ENCODE measurements at places on chromosomes 1 and 21.

- DNase-seq = peak; percentile 47
Observed at GRCh38 chr1:208029381-208030287, 118.7 kb upstream of the CD34 start.

GRCh38 chr1:91783423-91784170 is 102.4 kb downstream of the TGFBR3 start:
- no peak for DNase-seq

GRCh38 chr1:86233403-86233802 is 76.8 kb upstream of the COL24A1 start:
- no peak for DNase-seq

- peak; percentile 60 for DNase-seq
Observed at GRCh38 chr1:145845514-145846161, at the start of gene NUDT17. NUDT17 (plus strand) TSS chr1:145845630; CDS start chr1:145845641, 11 bp downstream.

DNA sequence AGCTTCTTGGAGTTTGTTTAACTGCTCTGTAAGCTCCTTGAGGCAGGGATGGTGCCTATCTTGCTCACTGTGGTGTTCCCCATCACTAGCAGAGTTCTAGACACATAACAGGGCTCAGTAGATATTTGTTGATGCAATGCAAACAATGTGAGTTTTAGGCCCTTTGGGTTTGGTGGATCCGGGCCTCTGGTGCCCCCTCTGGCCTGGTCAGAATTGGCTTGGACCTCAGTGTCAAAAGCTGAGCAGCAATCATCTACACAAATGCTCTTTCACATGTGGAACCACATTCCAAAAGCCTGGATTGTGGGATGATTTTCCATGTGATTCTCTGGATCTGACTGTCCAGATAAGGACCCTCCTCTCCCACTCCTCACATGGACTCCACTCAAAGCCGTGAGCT is 53.4 kb upstream of the BCAR3 start:
- no peak for DNase-seq

- DNase-seq = no peak
Observed at GRCh38 chr1:204314171-204314892, 45.4 kb downstream of the PLEKHA6 start.

DNA sequence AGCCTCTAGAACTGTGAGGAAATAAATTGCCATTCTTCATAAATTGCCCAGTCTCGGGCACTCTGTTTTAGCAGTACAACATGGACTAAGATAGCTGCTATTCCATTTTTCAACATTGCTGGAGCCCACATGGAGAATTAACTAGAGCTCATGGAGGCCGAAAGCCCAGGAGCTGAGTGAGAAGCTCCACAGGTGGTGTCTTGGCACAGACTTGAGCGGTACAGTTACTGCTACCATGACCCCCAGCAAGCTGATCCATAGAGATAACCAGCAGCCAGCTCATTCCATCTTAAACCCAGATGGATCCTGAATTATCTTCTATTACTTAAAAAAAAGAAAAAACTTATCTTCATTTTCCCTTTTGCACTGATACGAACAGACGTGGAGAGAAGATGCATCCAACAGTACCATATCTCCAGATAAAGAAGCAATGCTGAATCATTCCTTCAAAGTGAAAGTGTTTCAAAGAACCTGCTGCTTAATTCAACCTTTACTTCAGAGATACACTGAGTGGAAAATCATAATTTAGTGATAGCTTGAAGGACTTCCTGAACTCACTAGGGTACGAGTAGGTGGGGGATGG is 115.1 kb downstream of the SETD4 start:
- no peak for DNase-seq

DNA sequence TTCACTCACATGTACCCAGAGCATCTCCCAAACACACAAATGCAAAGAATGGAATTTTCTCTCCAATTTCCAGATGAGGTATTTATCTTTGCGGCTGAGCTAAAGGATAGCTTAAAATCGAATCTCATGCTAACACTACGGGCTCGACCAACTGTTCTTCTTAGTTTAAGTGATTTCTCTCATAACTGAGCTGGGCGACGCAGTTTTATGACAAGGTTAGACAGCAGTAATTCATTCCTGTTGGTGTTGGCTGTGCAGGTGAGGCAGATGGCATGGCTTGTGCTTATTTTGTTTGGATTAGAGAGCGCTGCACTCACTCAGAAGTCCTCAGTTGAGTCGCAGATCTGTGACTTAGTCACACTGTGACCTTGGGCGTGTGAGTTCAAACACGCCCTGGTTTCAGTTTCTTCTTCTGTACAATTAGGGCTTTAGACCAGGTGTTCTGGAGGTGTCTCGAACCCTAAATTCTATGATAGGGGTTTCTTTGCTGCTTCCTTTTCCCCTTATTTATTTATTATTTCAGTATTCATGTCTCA is 41.5 kb upstream of the MRPS6 start:
- DNase-seq = no peak

DNA sequence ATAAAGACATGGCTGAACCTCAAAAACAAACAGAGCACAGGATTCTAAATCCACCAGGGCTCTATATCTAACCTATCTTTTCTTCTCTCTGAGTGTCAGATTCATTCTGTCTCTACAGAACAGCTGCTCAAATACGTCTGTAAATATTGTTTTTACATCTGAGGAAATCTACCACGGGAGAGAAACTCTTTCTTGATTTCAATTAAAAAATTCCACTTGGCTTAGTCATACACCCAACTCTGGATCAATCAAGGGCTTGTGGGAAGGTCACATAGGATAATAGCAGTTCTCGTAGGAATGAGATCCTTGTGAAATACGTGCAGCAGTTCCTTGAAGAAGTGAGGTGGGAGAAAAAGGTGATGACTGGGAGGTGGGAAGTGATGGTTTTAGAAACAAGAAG is 1355.7 kb upstream of the ADGRL2 start:
- DNase-seq = no peak

- DNase-seq = no peak
Observed at GRCh38 chr1:229452956-229453801, 19.3 kb upstream of the ACTA1 start.

DNA sequence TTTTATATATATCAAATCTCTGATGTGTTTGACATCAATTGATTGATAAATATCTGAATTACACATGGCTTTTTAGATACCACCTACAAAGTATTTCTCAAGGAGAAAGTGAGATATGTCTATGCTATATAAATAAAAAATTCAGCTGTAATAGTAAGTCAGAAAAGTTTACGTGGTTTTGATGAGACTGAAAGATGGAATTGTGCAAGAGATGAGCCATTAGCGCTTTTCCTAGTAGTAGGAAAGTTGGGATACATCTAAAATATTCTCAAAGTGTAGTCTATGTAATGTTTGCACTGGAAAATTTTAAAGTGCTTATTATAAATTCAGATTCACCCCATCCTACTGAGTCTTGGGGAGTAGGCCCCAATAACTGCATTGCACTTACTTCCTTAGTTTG is 49.1 kb downstream of the SGIP1 start:
- no peak for DNase-seq

DNA sequence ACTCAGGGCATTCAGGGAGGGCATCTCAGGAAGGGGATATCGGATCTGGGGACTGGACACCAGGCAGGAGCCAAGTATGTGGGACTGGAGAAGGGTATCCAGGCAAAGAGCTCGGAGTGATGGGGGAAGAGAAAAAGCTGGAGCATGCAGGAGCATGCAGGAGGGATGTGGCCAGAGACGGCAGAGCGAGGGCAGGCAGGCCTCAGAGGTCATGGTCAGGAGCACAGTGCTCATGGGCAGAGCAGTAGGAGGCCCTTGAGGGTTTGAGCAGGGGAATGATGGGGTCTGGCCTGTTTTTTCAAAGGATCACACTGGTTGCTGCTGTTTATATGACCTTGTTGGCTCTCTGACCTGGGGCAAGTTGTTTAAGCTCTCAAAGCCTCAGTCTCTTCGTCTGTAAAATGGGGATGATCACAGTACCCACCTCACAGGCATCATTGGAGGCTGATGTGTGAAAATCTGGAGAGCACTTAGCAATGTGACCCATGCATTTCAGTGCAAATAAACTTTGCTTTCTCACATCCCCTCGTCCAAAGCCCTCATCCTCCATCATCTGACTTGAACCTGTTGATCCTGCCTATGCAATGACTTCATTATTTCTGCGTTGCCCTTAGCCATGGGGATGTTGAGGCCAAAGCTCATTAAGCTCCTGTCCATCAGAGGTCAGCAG is 273.1 kb downstream of the MATN1 start:
- no peak for DNase-seq

- DNase-seq = peak; percentile 53
Observed at GRCh38 chr1:168637350-168637991, 61.1 kb downstream of the XCL1 start.

DNA sequence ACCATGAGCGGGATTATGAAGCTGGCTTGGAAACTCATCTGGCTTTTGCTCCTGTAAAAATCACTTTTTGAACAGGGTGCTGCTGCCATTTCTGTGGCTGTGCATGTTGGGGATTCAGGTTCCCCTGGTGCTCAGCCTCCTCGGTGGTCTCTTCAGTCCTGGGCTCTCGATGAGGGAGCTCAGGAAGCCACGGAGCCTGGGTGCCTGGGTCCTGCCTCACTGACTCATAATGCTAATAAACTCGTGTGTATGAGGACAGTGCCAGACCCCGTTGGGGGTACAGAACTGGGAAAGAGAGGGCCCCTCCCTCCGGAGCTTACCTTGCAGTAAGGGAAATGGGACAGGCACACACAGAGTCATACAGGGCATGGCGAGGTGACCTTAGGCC is 5.8 kb downstream of the COQ8A start:
- DNase-seq = no peak

DNA sequence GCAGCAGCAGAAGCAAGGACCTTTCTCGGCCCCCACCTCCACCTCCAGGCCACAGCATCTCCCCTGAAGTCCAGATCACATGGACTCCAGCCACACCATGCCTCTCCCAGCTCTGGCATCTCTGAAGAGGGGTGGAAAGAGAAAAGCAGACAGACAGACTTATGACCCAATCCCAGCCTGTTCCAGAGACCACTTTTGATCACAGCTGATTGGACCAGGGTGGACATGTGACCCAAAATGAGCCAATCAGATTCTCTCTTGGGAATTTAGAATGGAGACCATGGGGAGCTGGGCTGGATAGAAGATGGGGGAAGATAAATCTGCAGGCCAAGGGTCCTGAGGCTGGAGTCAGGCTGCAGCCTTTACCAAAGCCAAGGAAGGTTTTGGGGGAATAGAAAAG is 16.4 kb downstream of the HTR1D start:
- DNase-seq = no peak

GRCh38 chr1:17007121-17007520 is 4.6 kb downstream of the ATP13A2 start:
- DNase-seq = no peak

DNA sequence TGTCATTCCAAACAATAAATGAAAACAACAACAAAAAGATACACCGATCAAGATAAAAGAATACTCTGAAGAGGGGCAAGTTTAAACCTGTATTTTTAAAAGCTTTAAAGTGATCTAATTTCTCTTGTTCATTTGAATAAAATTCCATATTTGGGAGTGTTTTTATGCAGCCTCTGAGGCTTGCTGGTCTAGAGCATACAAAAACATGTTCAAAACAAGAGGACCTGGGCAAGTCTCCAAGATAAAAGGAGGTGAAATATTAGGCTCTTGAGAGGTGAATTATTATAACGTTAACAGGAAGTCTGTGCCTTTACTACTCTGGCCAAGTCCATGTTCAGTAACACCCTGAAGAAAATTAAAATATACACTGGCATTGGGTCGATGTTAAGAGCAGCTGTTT is 20.1 kb downstream of the URB1 start:
- DNase-seq = no peak

- DNase-seq = no peak
Observed at GRCh38 chr1:246104927-246105326, 402.2 kb downstream of the SMYD3 start.

- DNase-seq = no peak
Observed at GRCh38 chr1:86409416-86410021, 13.4 kb upstream of the ODF2L start.

DNA sequence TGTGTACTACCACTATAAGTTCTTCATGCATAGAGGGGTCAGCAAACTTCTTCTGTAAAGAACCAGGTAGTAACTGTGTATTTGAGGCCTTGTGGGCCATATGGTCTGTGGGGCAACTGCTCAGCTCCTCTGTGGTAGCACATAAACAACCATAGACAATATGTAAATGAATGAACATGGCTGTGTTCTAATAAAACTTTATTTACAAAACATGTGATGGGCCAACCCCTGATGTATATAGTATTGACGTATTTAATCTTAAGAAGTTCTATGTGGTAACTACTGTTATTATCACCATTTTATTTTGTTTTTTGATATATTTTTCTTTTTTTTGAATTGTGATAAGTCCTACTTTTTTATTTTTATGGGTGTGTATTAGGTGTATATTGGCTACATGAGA is 15.4 kb downstream of the TRAF5 start:
- no peak for DNase-seq

DNA sequence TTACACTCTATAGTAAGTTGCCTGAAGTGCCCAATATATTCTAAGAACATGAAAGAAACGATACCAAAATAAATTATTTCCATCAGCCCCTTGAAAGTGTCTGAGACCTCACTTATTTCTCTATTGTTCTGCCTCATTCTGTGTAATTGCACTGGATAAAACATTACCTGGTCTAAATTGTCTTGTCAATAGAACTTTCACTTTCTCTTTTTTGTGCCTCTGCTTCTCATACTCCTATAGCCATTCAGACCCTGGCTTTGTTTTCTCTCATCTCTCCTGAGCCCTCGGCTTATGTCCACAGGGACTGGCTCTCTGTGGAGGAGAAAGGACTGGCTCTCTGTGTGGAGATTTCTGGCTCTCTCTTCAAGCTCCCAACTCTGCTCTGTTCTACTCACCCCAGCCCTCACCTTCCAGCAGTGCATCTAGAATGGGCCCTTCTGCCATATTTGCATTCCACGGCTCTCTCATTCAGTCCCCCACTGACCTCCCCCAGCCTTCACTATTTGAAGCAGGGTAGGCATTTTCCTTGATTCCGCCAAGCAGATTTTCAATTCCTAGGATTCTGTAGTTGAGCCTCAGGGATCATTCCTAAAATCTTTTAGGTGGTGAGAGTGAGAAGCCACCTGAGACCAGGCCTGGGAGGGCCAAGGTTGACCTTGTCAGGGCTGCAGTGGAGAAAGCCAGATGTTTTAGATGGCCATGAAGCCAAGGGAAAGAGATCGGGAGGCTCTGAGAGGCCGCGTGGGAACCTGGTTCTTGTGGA is 15.9 kb upstream of the GALNT2 start:
- no peak for DNase-seq

- DNase-seq = no peak
Observed at GRCh38 chr1:119219711-119220110, 79.3 kb upstream of the WARS2 start.

GRCh38 chr1:159142726-159143510 is 28.5 kb upstream of the CADM3 start:
- DNase-seq = no peak

GRCh38 chr1:236315518-236315917 is 33.8 kb upstream of the ERO1B start:
- DNase-seq = no peak

- DNase-seq = no peak
Observed at GRCh38 chr21:28220680-28221079, 772.0 kb downstream of the LTN1 start.

- no peak for DNase-seq
Observed at GRCh38 chr1:2638466-2639115, 5.8 kb upstream of the MMEL1 start.

- no peak for DNase-seq
Observed at GRCh38 chr1:64323054-64323453, 119.6 kb downstream of the UBE2U start.

GRCh38 chr1:162033428-162033827 is 9.8 kb upstream of the OLFML2B start:
- DNase-seq = no peak

GRCh38 chr1:54922921-54923421 is 36.0 kb upstream of the DHCR24 start:
- no peak for DNase-seq

GRCh38 chr1:231871471-231871870 is 244.9 kb downstream of the DISC1 start:
- DNase-seq = no peak
